Effector memory CD4-positive, alpha-beta T cell (primary cell): ENCODE measurements at places on chromosomes 16 and 17.

DNA sequence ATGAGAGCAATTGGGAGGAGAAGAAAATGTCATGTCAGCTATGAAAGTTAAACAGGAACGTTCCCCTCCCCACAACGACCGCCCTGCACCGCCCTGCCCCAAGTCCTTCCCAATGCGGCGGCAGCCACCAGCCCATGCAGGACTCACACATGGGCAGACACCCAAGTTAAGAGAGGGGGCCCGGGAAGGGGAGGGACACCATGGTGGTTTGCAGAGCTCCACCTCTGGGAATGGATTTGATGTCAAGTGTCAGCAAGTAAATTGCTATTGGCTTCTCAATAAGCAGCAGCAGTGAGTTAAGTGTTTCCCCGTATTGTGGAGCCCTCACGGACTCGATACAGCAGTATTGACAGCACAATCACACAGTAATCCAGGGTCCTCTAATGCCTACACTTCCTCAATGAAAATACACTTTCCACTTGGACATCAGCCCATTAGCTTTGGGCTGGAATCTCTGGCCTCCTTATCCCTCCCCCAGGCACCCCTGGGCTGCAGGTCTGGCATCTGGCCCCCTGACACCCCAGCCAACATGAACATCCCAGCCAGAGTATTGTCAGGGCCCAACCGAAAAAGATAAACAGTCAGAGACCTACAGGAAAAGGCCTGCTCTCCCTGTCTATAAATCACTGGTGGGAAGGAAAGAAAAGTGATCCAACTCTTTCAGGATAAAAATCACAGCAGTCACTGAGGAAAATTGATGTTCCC, 22.6 kb downstream of the ZFHX3 start:
- DNase-seq, result no peak

DNA sequence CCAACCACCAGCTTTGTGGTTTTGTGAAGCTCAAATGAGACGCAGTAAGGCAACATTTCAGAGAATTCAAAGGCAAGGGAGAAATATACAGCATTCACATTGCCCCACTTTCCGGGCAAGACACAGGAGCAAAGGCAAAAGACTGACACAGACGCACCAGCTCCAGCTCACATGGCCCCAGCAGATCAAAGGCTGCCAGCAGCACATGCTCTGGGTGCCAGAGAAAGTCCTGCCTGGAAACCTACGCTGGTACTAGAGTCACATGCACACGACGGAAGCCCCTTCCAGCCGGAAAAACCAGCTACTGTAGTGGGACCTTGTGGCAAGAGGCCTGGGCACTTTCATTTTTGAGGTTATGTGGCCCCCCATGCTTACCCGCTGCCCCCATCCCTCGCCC, 50.1 kb downstream of the GTF3C1 start:
- DNase-seq, result no peak

DNA sequence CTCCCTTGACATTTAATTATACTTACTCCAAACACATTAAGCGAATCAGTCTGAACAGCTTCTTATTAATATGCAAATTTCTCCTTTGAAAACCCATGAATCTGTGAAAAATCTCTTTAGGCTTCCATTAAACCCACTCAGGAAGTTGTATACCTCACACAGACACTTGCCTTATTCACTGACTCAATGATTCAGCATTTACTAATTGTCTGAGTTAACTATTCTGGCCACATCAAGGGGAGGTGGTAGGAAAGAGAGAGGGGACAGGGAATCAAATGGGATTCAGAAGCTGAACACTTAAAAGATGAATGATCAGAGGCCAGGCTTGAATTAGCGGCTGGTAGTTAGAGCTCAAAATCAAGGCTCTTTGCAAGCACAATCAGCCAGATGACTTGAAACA, 70.0 kb downstream of the HS3ST3A1 start:
- no peak for DNase-seq

DNA sequence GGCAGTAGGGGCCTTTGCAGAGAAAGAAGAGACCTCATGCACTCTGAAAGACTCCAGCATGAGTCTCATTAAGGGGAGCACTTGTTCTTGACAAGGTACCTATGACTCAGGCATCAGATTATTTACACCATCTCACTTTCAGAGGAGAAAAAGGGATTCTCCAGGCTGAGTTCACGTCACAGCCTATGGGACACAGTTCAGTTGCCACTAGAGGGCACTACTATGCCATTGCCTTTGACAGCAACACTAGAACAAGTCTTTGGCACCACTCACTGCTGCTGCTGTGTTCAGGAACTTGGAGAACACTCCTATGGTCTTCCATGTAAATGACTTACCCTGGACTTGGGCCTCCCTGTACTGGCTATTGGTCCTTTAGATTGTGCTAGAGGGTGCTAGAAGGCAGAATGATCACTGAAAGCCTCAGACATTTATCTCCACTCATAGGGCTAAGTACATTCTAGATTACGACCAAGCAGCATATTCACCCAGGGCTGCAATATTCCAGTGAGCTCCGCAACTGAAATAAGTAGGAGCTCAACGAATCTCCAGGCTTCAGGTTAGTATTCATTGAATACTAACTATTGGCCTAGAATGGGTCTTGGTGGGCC, 225.1 kb upstream of the CA10 start:
- no peak for DNase-seq

- no peak for DNase-seq
These were observed 77.0 kb upstream of the CA10 start for GRCh38 chr17:52235516-52235915.

GRCh38 chr16:22188595-22189442, 17.3 kb upstream of the EEF2K start:
- peak; percentile 55 for DNase-seq

- no peak for DNase-seq
These were observed 5.5 kb downstream of the JMJD6 start for GRCh38 chr17:76720941-76721340.

- no peak for DNase-seq
These were observed 110.2 kb downstream of the CCDC182 start for GRCh38 chr17:57634713-57635465.

DNA sequence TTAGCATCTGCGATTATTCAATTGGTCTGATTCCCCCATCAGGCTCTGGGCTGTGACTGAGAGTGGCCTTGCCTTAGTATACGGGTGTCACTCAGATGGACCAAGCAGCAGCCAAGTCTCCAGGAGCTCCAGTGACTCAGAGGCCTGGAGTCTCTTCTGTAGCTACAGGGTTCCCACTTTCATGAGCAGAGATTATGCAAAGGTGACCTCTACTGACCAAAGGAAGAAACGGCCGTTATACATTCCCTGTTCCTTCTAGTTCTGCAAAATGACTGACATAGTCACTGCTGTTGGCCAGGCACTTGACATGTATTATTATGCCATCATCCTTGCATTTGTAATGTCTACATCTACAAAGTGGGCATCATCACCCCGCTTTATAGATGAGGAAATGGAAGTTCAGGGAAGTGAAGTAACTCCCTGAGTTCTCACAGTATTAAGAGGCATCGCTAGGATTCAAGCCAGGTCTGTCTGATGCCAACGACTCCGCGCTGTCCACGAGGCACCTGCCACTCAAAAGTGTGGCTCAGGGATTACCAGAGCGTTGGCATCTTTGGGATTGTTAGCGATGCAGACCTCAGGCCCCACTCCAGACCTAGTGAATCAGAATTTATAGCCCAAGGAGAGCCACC, 23.3 kb downstream of the SLC38A7 start:
- DNase-seq, result no peak

GRCh38 chr17:22510504-22510903, 818.2 kb downstream of the KCNJ18 start:
- DNase-seq, result no peak

DNA sequence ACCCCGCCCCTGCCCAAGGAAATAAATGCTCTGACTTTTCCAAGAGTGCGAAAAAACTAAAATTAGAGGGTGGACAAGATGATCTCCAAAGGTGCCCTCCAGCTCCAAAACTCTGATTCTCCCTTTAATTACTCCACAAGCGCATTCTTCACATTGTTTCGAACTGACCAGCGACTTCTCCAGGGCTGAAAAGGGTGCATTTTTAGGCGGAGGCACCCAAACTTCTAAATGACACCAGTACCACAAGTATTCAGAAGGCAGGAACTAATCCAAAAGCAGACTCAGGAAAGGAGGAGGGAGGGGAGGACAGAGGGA, 750 bp downstream of the ZFHX3 start:
- no peak for DNase-seq

- no peak for DNase-seq
These were observed 28.0 kb upstream of the MAF start for GRCh38 chr16:79628501-79628975.

DNA sequence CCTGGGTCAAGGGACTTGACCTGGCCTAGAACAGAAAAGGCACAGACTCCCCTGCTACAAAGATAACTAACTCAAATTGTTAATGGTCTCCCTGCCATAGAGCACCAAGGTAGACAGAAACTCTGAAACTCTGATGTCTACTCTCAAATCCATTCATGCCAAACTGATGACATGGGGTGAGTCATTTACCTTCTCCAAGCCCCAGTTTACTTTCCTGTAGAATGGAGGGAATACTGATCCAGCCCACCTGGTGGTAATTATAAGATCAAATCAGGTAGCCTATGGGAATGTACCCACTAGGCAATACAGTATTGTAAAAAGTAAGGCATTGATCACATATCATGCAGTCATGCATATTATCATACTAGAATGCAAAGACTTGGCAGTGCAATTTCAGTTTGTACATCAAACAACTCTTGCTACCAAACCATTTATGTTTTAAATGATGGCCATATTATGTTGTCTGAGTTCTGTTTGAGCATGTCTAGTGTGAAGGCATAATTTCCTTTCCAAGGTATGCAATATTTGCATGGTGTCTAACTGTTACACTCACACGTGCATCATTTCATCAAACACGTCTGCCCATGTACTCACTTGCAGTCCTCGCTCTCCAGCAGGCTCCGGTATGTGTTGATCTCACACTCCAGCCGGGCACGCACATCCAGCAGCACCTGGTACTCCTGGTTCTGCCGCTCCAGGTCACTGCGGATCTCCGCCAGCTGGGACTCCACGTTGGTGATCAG, 3.0 kb downstream of the KRT31 start:
- DNase-seq, result no peak

DNA sequence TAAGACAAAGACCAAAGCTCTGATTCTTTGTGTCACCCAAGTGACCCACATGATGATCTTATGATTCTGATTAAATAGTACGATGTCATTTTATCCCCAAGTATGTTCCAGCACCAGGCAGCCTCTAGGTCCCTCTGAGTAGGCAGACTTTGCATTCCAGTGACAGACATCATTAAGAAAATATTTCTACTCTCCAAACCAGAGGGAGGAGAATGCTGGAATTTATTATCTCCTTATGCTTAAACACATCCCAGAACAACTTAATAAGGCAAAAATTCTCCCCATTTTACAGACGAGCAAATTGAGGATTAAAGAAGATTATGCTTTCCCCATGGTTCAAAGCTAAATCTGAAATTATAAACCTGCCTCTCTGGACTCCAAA, 192.8 kb upstream of the CDH11 start:
- no peak for DNase-seq

DNA sequence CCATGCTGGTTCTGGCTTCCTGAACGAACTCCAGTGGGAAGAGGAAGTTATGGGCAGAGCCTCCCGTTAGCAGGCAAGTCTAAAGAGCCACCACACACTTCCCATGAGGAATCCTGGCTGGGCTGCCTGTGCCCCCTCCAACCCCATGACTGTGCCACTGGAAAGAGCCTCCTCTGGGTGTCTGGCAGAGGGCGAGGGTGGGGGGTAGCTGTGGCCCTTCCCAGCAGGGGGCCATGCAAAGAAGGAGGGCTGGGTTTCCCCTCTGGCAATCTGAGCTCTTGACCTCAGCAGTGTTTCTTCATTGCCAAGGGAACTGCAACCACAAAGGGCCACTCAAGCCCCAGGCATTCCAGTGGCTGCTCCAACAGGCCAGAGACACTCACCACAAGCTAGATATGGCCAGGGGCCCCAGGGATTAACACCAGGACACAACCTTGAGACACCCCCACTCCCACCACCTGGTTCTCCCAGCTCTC, 1.7 kb upstream of the RRAD start:
- DNase-seq, result no peak

DNA sequence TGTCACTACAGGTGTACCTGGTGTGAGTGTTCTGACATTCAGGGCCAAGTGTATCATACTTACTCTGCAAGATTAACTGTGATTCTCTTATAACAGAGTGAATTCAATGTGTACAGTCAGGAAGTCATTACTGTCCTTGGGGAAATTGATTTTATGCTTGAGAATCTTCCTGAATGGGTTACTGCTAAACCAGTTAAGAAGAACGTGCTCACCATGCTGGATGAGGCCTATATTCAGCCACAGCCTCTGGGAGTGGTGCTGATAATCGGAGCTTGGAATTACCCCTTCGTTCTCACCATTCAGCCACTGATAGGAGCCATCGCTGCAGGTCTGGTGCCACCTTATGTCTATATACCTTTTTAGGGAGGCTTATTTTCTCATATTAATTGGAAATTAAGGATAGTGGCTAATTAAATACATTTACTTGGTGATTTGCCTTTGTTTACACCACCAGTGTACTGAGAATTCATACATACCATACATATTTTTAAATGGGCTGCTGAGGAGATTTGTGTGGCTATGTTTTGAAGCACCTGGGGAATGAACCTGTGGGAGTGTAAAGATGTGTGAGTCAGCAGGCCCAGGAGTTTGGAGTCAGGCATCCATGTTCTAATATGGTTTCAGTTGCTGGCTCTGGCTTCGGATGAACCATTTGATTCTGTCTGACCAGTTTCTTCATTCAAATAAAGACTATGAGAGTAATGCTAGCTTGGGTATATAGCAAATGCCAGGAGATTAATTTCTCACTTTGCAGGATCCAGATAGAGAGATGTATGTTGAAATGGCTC, 3.1 kb downstream of the ALDH3A2 start:
- no peak for DNase-seq

DNA sequence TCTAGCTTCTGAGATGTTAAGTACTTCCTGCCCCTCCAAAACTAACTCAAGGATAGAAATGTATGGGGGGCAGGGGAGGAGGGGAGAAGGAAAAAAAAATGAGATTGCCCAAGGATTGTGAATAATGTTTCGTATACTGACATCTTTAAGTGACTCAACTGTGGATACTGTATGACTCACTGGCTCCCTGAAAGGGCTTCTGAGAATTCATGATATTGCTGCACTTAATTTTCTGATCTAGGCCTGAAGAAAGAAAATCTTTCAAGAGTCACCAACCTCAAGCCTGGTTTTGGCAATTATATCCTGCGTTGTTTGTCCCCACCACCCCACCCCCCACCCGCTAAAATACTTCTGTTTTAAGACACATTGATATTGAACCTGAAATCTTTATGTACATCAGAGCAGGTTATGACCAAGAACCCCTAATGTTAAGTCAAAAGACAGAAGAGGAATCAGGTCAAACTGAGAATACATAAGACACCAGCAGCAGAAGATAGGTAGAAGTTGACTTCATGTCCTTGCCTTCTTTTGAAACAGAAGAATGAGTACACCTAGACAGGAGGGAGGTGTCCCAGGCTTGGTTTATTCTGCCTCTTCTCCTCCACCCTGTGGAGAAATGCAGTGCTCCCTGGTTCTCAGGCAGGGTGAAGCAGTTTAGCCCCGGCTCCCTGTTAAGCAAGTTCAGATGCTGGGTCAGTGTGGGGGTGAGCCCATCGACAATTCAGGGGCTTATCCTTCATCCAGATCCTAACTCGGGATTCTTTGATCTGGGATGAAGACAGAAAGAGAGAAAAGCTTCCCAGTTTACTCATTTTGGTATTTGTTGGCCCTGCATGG, 3.3 kb upstream of the FBXL20 start:
- no peak for DNase-seq
